ENCODE measurements at places on chromosomes 4 and X.

DNA sequence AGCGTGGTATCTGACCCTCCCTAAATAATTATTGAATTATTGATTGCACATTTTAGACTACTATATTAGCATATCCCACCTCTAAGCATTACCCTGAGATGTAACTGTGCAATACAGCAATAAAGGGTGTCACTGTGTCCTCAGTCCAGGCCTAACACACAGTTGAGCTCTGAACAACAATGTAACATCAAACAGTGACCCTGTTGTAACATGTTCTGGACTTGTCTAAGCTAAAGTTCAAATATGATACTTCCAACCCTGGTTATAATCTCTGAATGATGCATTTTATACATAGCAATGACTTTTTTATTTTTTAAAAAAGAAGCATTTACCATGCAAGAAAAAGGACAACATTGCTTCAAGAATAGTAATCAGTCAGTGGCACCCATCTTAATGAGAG is 61.6 kb upstream of the DMD start:
- no peak for DNase-seq

DNA sequence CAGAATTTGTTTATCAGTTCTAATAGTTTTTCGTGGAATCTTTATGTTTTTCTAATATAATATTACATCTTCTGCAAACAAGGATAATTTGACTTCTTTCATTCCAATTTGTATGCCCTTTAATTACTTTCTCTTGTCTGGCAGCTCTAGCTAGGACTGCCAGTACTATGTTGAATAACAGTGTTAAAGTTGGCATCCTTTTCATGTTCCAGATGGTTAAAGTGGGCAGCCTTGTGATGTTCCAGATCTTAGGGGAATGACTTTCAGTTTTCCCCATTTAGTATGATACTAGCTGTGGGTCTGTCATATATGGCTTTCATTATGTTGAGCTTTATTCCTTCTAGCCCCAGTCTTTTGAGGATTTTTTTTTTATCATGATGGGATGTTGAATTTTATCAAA is 220.6 kb upstream of the WDFY3 start:
- no peak for DNase-seq

DNA sequence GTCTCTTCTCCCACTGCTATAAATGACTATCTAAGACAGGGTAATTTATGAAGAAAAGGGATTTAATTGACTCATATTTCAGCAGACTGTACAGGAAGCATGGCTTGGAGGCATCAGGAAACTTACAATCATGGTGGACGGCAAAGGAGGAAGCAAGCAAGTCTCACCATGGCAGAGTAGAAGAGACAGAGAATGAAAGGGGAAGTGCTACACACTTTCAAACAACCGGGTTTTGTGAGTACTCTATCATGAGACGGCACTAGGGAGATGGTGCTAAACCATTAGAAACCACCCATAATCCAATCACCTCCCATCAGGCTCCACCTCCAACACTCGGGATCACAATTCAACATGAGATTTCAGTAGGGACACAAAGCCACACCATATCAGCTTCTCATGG is 11.1 kb downstream of the UBE2NL start:
- DNase-seq = no peak

DNA sequence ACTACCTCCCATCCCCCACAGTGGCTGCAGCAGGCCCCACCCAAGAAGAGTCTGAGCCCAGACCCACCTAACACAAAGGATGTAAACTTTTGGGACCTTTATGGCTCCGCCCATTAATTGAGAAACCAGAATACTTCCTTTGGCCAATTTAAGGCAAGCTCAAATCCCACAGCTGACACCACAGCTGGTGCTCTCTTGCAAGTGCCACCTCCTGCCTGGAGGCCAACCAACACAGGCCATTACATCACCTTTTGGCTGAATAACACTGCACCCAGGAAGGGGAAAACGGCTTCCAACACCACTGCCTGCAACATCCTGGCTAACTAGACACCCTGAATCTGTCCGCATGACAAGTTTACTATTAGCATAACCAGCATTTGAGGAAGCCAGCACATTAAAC is 248.8 kb downstream of the PRDM5 start:
- no peak for DNase-seq

GRCh38 chr4:111334361-111334760 is 711.5 kb upstream of the PITX2 start:
- no peak for DNase-seq

- no peak for DNase-seq
Measured at GRCh38 chrX:22527302-22527701, 254.6 kb downstream of the CBLL2 start.

DNA sequence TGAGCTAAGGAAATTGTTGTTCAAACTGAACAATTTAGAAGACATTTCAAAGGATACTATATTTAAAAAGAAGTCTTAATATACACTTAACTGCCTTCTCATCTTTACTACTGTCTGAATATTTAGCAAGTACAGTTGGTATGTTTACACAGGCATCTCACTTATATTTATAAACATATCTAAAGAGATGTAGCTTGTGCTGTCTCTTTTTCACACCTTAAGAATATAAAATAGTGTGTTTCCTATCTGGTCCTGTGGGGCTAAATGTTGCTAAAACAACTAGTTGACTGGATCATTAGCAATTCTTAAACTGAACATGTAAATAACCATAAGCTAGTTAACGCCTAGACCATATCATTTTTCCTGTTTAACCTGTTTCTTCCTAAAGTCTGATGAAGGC is 336.3 kb downstream of the PPP3CA start:
- DNase-seq = no peak

GRCh38 chr4:16739997-16740624 is 158.3 kb downstream of the LDB2 start:
- no peak for DNase-seq

DNA sequence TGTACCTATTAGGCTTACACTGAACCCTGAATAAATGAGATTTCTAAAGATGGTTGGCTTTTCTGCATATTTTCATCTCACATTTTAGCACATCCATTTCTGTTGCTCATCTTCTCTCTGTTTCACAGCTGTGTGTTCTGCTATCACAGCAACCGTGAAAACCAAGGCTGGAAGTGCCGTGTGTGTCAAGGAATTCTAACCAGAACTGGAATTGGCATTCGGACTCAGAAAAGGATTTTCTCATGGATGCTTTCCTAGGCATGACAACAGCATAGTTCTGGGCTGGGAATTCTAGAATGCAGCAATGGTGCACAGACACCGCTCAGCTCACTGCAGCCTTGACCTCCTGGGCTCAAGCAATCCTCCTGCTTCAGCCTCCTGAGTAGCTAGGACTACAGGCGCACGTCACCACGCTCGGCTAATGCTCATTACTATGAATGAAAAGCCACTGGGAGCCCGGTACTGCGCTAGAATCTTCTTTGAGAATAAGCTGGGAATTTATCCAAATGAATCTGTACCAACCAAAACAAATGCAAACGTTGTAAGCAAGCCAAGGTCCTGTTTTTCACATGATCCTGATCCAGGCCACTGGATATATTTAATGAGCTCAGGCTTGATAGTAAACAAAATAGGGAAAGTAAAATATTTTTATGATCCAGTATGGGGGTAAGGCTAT is 105.2 kb downstream of the RBM47 start:
- DNase-seq = no peak

DNA sequence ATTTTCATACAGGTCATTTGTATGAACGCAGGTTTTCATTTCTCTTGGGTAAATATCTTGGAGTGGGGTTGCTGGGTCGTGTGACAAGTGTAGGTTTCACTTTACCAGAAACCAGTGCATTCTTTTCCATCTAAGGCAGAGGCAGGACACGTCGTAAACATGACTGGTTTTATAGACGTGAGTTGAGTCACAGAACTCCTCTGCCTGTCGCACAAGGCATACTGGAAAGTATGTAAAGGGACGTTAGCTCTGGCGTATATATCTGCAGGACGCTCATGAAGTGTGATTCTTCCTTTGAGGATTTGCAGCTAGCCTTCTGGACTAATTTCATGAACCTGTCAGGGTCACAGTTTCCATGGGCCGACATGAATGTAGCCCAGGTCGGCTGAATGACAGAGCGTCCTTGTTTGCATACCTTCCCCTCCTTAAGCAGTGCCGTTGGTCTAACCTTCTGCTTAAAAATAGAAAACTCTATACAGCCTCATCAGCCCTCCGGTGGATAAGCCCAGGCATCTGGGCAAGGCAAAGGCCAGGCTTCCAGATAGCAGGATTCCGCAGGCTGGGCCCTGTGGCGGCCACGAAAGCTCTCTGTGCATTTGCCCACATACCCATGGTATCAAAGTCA is 106.0 kb downstream of the GPR143 start:
- DNase-seq = no peak

DNA sequence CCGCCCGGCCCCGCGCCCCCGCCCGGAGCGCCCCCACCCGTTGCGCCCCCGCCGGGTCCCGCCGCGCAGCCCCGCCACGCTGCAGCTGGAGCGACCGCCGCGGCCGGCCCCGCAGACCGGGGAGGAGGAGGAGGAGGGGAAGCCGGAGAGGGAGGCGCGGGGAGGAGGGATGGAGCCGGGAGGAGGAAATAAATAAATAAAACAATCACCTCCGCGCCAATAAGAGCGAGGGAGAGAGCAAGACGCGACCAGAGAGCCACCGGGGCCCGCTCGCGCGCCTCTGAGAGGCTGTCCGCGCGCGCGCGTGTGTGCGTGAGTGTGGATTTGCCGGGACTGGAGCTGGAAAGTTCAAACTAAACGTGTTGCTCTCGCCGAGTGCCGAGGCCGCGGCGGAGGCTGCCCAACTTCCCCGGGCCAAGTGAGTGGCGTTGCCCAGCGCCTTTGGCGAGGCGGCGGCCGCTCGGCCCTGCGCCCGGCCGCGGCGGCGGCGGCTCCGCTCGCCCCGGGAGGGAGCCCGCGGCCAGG is 2184.4 kb upstream of the TENM3 start:
- DNase-seq = no peak

GRCh38 chr4:44638091-44638490 is 13.3 kb downstream of the YIPF7 start:
- DNase-seq = no peak

- DNase-seq = no peak
Measured at GRCh38 chrX:134551376-134552048, 91.5 kb downstream of the HPRT1 start.

- DNase-seq = no peak
Measured at GRCh38 chr4:143420227-143420626, 83.6 kb downstream of the GAB1 start.

DNA sequence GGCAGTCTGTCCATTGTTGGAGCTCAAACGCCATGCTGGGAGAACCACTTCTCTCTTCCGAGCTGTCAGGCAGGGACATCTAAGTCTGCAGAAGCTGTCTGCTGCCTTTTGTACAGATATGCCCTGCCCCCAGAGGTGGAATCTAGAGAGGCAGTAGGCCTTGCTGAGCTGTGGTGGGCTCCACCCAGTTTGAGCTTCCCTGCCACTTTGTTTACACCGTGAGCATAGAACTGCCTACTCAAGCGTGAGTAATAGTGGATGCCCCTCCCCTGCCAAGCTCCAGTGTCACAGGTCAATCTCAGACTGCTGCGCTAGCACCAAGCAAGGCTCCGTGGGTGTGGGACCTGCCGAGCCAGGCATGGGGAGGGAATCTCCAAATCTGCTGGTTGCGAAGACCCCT is 145.7 kb downstream of the VSIG4 start:
- no peak for DNase-seq

DNA sequence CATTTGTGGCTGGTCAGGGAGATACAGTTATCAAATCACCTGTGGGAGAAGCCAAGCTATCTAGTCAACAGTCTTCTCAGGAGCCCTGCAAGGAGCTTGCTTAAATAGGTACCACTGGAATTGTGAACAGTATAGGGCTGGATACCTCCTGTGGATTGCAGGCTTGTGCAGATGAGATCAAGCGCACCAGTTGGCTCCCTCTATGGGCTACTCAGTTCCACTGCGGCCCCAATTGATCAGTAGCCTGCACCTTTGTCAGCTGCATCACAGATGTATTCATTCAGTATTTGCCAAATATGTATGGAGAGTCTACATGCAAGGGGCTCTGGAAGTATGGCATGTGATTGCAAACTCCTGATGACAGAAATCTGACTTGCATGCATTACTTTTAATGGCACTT is 28.6 kb downstream of the TEX13A start:
- no peak for DNase-seq

GRCh38 chr4:70969076-70969475 is 24.4 kb upstream of the DCK start:
- DNase-seq = no peak

DNA sequence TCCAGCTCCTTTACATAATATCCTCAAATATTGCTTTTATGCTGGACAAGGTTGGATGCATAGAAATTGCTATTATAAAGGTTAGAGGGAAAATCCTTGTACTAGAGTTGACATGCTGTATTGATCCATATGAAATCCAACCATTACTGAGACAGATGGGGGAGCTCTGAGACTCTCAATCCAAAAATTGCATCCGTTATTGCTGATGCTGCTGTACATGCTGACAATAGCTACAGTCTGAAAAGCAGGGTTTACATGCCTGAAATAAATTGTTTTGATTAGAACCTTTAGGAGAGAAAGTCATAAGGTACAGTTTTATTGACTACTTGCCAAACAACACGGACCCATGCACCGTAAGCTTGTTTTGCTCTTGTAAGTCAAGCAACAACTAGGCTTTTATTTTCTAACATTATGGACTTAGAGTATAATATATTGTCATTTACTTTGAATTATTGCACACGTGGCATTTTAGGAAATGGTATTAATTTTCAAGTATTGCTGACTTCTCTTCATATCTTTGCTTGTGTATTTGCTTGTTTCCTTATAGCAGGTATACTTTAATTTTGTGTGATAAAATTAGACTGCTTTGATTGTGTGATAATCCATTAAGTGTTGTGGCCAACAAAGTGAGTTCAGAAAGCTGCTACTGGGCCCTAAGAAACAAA is 1365.2 kb downstream of the STIM2 start:
- DNase-seq = no peak

DNA sequence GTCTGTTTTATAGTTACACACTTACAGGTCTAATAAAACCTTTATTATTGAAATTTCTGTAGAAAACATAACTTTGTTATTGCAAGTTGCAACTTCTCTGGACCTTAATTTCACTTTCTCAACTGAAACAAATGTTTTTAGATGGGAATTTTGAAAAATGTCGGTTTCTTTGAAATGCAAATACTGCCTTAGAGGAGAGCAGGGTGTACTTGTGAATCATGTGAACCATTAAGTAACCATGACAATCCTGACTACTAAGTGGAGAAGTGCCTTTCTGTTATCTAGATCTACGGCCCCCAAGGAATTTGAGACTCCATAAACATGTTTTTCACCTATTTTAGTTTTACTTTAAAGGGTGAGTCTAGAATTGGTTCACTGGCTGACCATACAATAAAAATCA is 8.5 kb upstream of the ARMCX2 start:
- DNase-seq = no peak
